ENCODE measurements at places on chromosomes 1 and 21.

GRCh38 chr1:47996406-47997226 is 569 bp downstream of the TRABD2B start:
- peak; percentile 51 for DNase-seq

GRCh38 chr21:26032263-26032662 is 138.3 kb downstream of the APP start:
- no peak for DNase-seq

DNA sequence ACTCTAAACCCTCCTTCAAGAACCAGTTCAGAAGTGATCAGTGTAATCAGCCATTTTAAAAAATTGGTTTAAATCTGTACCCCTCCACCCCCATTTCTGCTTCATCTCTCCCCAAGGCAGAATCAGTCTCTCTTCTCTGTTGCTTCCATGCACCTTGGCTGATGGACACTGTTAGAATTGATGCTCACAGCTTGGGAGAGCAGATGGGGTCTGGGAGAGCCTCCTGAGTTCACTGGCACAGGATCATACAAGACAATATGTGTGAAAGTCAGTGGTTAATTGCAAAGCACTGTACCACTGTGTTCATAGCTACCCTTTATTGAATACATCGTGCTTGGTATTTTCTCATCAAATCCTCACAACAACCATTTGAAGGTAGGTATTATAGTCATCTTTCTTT is 140.9 kb downstream of the ROR1 start:
- no peak for DNase-seq

GRCh38 chr1:218658269-218658668 is 313.1 kb downstream of the TGFB2 start:
- peak; percentile 55 for DNase-seq

DNA sequence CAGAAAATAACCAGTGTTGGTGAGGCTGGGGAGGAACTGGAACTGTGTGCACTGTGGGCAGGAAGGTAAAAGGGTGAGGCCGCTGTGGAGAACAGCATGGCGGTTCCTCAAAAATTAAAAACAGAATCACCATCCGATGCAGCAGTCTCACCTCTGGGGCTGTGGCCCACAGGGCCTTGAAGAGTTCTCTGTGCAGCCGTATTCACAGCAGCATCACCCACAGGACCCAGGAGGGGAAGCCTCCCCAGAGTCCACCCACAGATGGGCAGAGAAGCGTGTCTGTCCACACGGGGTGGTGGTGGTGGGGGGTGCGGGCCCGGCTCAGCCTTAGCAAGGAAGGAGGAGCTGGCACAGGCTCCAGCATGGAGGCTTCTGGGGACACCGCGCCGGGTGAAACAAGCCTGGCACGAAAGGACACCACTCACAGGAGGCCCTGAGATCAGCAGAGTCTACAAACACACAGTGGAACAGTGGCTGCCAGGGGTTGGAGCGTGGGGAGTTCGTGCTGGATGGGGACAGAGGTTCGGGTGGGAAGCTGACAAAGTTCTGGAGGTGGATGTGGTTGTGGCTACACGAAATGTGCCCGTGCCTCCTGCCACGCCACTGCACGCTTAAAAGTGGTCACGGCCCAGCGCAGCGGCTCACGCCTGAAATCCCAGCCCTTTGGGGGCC is 11.5 kb downstream of the MORN1 start:
- no peak for DNase-seq

- no peak for DNase-seq
Observed at GRCh38 chr1:170544624-170545023, 12.7 kb downstream of the GORAB start.

GRCh38 chr1:93672069-93672468 is 9.6 kb downstream of the BCAR3 start:
- DNase-seq = peak; percentile 91

GRCh38 chr1:208238710-208239472 is 5.3 kb downstream of the PLXNA2 start:
- peak; percentile 54 for DNase-seq

- no peak for DNase-seq
Observed at GRCh38 chr1:86151427-86151826, 5.1 kb downstream of the COL24A1 start.

- DNase-seq = no peak
Observed at GRCh38 chr1:230151924-230152468, 85.0 kb downstream of the GALNT2 start.

DNA sequence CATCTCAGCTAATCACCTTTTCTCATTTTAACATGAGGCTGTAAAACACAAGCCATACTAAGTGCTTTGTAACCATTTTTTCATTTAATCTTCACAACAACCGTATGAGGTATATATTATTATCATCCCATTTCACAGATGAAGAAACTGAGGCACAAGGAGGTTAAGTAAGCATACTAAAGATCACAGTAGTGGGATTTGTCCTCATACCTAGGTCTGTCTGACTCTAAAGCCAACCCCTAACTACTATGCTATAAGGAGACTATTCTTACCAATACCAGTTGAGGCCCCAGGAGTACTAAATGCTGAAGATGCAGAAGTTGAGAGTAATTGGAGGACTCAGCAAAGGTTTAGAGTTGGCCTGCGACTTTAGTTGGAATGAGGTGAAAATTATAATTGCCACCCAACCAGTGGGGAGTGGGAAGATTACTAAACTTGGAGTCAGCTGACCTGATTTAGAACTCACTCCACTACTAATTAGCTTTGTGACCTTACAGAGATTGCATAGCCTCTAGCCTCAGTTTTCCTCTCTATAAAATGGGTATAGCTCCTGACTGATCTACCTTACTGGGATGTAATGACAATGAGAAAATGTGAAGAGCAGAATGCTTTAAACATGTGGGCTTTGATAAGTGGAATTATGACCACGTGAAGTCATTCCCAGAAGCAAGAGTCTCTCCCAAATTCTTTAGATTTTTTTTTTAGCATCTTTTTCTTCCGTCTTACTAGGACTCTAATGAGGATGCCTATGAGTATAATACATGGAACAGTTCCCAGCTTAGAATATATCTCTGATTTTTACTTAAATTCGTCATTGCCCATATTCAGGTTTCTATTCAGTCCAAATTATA is 85.8 kb upstream of the IPO9 start:
- DNase-seq = no peak

DNA sequence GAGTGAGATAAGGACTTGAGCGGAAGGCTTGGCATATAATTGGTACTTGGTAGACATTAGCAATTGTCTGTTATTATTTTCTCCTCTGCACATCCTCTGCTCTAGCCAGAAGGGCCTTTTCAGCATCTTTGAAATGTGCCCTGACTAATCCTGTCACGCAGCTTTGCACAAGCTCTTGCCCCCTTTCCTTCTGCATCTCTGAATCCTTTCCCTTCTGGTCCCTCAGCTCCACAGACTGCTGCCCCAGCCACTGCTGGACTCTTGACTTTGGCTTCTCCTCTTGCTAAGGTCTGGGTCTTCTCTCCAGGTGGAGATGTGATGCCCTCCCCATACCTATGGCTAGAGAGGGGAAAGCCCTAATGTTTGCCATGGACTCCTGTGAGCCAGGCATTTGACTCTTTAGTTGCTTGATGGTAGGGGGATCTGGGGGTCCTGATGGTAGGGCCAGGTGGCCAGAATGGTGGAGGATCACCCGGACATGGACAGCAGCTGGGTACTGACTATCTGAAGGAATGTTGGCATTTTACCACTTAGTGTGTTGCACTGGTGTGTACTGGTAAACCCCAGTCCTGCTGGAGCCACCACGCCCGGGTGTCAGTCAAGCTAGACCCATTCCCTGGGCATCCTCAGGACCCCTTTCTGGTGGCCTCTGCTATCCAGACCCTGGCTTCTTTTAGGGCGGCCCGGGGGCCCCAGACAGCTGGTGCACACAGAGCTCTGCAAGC is 4.4 kb downstream of the HPCA start:
- DNase-seq = no peak

GRCh38 chr1:23664837-23665795 is 26.5 kb upstream of the RPL11 start:
- DNase-seq = peak; percentile 25
